ENCODE measurements at places on chromosomes 7 and 10. TPM values are rescaled to one million over a fixed set of nuclear protein-coding genes. Genes with fewer than 3 reads are reported as not detected.

The ZNF117 gene
- total RNA-seq, result 45.7 TPM

The ANKRD30A gene
- total RNA-seq, result not detected

The OPN4 gene
- not detected for total RNA-seq

The AHCYL2 gene
- 15.9 TPM for total RNA-seq

The CLRN3 gene
- not detected for total RNA-seq

The CYP3A4 gene
- total RNA-seq, result not detected

The CYP2C18 gene
- under 0.01 TPM for total RNA-seq

The PNLIPRP1 gene
- total RNA-seq, result not detected

GRCh38 chr7:20005081-20005480 is 212.1 kb downstream of the MACC1 start:
- no peak for DNase-seq

GRCh38 chr7:132548489-132549078 is 27.7 kb downstream of the PLXNA4 start:
- no peak for DNase-seq

- DNase-seq, result no peak
Observed at GRCh38 chr7:150963707-150964559, 14.2 kb downstream of the KCNH2 start.

GRCh38 chr7:33517191-33517590 is 387.8 kb downstream of the BBS9 start:
- no peak for DNase-seq

GRCh38 chr7:80259-81067 is 111.9 kb upstream of the FAM20C start:
- DNase-seq, result no peak

DNA sequence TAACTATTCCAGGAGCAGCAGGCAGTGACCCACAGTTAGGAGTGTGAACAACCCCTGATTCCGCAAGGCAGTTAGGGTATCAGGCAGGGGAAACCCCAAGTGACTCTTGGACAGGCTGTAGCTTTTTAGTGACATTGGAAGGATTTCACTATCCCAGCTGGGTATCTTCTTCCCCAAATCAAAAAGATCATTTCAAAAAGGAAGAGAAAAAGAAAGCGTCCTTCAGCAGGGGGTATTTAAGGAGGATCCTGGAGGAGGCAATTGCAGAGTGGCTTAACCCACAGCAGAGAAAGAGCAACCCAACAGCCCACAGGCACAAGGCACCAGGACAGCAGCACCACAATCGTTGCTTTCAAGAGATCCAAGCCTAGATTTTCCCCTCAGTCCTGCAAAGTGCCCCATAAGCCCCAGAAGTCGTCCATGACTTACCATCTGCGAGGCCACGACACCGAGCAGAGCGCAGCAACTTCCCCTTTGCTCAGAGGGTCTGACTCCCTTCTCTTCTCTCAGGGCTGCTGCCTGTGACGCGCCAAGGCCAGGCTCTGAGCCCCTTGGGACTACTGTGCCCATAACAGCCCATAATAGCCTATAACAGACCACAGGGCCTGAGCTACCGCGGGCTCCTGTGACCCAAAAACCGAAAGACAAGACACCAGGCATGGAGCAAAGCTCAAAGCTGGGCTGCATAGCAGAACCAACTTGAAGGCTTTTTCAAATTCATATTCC is 19.8 kb downstream of the PIK3AP1 start:
- no peak for DNase-seq

DNA sequence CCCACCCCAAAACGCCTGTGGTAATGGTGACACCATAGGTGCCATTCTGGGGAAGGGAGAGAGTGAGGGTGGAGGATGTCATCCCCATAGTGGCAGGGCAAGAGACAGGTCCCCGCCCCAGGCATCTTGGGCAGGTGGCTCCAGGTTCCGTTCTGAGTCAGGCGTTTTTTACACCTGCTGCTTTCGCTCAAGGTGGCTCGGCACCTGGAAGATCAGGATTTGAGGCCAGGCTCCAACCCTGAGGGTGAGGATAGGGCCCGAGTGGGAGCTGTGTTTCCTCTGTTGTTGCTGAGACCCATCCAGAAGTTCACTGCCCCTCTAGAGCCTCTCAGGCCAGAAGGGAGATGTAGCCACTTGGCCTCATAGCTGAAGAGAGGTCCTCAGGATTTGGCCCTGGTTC is 36.6 kb upstream of the DUSP5 start:
- DNase-seq, result no peak

- DNase-seq, result no peak
Observed at GRCh38 chr7:115269486-115269885, 347.6 kb downstream of the MDFIC start.

- peak; percentile 93 for DNase-seq
Observed at GRCh38 chr10:75401569-75402485, at the start of gene ZNF503. TSS of gene ZNF503 (minus strand) at chr10:75401764. CDS start at chr10:75401419, 345 bp downstream.

GRCh38 chr7:71626206-71626605 is 494.3 kb downstream of the GALNT17 start:
- DNase-seq, result no peak

DNA sequence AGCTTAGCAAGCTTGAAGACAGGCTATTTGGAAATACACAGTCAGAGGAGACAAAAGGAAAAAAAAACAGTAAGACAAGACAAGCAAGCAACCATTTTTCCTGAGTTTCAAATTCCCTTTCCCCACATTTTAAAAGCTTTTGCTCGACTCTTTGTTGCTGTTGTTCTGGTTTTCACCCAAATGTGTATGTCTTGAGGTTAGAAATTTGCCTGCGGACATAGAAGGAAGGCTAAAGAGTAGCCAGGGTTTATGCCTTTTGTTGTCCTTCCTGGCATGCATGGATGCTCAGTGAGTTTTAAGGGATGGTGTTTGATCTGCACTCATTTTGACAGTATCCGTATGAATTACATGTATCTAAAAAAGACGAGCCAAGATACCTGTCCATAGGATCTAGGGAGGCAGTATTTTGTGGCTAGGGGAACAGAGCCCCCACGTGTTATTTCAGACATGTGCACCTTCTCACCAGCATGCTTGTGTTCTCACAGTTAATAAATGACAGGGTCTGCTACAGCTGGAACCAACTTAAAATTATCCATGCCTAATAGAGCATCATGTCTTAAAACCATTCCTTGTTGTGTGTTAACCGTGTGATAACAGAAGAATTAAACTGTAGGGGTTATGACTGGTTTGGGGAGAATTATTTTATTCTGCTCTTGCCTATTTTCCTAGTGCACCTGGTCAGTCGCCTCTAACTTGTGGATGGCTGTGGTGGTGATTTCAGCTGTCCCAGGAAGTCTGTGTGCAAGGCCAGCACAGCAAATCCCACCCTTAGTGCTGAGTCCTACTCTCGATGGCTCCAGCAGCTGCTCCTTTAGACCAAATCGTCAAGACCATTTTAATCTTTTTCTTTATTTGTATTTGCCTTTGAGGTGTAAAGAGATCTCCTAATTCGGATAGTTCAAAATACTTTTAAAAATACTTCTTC is 9.1 kb downstream of the WIPF3 start:
- no peak for DNase-seq

DNA sequence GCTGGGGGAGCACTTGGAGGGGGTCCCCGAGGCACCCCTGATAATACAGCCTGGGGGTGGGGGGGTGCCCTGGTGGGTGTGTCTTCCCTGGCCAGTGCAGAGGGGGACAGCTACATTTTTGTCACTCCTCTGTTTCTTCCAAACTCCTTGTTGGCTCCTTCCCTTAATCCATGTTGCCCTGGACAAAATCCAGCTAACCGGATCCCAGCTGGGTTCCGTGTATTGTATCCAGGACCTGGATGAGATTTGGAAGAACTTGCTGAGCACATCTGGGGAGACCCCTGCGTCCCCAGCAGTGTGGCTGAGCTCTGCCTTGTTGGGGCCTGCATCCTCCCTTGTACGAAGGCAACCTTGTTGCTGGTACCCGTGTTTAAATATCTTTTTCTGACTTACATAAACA is 86.8 kb upstream of the BTBD16 start:
- no peak for DNase-seq

DNA sequence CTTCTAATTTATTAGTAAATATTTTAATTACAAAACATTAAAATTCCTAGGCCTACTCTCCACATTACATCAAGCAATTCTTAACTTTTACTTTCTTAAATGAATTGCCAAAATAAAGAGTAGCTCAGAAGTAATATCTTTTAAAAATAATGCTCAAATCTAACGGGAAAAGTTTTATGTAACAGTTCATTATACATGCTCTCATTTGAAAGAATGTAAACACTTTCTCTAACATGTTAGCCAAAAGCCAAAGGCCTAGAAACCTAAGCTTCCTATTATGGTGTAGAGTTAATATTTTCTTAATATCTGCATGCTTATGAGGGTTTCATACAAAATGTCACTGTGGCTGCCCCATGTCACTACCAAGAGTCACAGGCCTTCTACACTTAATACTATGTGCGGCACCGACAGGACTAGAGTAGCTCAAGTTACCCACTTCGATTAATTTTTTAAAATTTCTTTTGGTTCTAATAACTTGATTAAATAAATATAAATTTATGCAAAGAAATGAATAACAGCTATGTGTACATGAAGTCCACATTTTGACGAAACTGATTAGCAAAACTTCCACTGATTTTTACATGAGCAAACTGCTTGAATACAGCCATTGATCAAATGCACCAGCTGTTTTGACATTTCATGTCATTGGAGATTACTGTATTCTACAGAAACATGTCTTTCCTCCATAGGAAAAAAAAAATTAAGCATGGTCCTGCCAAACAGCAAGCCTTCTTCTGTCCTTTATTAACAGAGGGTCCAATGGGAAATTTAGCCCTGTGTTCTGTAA is 3.5 kb downstream of the COBL start:
- no peak for DNase-seq

DNA sequence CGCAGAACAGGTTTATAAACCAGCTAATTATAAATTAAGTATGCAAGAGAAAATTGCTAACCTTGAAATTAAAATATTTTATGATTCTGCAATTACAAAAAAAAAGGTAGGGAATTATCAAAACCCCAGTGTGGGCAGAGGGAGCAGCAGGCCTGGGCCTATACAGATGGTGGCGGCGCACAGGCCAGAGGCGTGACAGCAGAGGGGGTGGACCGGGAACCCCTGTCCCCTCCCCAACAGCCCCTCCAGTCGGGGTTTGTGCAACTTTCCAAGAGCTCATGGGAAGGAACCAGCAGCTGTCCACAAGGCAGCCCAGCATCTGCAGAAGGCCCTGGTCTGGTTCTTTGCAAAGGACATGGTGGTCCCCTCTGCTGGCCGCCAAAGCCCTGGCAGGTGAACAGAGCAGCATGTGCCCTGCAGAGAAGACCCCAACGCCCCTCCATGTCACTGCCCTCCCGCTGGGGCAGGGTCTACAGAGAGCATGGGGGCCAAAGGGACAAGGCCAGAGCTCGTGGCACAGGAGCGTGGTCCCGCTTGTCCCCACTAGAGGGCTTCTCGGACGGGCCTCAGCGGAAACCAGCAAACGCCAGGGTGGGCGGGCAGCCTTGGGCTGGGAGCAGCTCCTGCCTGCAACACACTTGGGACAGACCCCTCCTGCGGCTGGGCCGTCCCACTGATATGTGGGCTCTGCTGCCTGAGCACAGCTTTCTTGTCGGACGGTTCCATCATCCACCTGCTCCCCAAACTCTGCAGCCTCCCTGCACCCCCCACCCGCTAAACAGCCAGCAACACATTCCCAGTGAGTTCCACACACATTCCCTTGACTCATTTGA is 75.1 kb downstream of the EBF3 start:
- DNase-seq, result no peak

DNA sequence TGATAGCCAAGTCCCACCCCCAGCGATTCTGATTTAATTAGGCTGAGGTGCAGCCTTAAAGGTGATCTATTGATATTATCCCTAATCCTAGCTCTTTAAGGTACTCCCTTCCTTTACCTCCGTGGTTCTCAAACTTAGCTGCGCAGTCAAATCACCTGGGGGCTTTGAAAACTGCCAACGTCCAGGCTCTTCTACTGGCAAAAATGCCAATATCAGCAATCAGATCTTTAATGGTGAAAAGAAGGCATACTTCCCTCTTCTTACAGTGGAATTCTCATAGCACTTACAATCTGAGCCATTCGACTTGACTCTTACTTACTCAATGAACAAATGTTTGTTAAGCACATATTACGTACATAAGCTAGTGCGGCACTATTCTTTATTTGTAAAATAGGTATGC is 704 bp upstream of the SLC35B4 start:
- no peak for DNase-seq

- no peak for DNase-seq
Observed at GRCh38 chr10:132634241-132634946, 96.8 kb downstream of the INPP5A start.

- DNase-seq, result no peak
Observed at GRCh38 chr7:1886361-1887064, 216.4 kb downstream of the ELFN1 start.

DNA sequence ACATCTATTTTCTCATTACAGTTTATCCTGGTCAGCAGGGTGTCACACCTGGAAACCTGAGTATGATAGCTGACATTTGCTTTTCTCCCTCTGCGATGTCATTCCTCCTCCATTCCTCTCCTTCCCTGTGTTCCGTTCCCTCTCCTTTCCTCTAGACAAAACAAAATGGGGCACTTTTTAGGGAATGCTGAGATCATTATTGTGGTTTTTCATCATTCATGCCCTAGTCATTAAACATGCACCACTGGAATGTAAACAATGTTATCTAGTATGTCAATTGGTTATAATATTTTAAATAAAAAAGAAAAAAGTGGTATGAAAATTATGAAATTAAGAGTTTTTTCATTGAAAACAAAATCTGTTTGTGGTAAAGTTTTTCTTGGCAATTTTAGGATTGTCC is 132.6 kb downstream of the MAPK8 start:
- DNase-seq, result no peak

DNA sequence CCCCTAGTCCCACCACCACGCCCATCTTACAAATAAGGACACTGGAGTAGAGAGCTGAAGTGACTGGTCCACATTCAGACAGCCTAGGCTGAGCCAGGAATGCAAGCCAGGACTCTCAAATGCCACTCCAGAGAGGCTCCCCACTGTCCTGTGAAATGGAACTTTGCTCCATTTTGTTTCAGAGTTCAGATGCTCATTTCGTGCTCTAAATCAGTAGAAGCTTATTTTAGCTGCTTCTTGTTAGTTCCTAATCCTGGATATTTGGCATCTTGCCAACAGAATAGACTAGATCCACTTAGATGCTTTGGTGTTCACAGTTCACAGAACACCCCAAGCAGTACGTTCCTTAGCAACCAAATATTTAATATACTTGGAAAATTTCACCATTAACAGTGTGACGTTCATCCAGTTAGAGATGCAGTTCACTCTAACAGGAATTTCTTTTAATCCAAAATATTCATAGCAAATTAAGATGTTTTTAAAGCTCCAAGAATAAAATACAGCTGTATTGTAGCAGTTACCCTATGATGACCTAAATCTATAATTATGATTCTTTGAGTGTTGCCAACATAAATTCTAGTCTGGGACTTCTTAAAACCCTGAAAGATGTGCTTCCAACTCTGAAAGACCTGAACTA is 7.3 kb downstream of the MMP21 start:
- peak; percentile 68 for DNase-seq

DNA sequence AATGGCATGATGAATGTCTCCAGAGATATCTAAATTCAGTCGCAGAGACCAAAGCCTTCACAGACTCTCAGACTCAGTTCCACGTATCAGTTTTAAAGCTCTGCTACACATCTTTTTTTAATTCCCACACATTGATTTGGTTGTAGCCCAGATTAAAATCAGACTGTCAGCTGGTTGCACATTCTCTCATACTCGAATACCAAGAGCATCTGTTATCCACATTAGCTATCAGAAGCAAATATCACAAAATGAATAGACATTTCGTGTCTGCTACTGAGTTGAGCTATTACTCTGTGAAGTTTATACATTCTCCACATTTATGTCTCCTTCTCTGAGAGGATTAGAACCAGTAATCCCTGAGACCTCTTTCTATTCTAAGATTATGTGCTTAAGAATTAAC is 229.2 kb downstream of the GPAM start:
- DNase-seq, result no peak

- DNase-seq, result no peak
Observed at GRCh38 chr10:77026148-77026547, 611.5 kb downstream of the KCNMA1 start.

- DNase-seq, result no peak
Observed at GRCh38 chr7:22979861-22980260, 34.1 kb downstream of the HYCC1 start.
